Activated CD4-positive, alpha-beta T cell treated with anti-CD3 and anti-CD28 coated beads, Interleukin-10, Interleukin-2, amounts not matched to agents 100 ng/mL and 50 ng/mL, durations not matched to agents 16 hours and 8 hours (primary cell): ENCODE measurements at places on chromosomes 12 and 14.

- no peak for DNase-seq
Measured at GRCh38 chr12:114690267-114691135, 6.5 kb upstream of the TBX3 start.

- no peak for DNase-seq
Measured at GRCh38 chr14:101060171-101060601, 156.7 kb upstream of the RTL1 start.

DNA sequence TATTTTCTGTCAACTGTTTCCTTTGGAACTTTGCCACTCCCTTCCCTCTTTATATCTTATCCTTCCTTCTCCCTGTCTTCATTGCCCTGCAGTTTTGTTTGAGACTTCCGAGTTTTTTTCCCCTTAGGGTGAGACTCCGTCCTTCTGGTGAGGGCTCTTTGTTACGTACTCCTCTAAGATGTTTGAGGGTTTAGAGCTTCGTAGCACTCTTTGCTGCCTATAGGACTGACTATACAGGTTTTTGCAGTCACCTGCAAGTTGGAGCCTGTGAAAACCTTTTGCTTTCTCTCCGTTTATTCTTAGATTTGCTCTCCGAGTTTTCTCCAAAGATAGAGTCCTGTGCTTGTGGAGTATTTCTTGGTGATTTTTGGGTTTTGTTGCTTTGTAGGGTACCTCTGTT is 41.7 kb upstream of the MYRFL start:
- DNase-seq: no peak

GRCh38 chr12:12408265-12408690 is 51.4 kb downstream of the BORCS5 start:
- DNase-seq: peak; percentile 75

DNA sequence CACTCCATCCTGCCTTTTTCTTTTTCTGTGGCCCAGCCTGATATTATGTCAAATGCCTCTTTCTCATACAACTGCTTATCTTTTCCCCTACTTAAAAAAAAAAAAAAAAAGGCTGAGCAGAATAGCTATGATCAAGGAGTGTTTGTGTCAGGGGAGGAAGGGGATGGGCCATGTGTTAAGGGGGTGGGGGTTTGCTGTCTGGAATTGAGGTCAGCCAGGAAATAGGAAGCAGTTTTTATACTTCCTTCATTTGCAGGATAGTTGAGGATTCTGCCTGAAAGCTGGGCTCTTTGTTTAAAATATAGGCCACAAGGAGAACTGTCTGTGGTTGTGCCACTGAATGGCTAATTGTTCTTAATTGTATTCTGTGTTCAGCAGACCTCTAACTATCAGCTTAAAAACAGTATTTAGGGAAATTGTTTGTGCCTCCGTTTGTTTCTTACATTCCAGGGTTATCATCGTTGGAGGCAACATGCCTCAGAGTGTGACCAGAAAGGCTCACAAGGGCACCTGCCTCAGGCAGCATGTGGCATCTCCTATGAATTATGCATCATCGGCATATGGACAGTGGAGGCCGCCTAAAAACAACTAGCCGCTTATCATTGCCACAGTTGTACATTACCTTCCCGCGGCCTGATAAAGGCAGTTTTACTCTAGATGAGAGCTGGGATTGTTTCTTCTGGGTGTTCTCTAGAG is 96.0 kb downstream of the SRGAP1 start:
- DNase-seq: no peak

DNA sequence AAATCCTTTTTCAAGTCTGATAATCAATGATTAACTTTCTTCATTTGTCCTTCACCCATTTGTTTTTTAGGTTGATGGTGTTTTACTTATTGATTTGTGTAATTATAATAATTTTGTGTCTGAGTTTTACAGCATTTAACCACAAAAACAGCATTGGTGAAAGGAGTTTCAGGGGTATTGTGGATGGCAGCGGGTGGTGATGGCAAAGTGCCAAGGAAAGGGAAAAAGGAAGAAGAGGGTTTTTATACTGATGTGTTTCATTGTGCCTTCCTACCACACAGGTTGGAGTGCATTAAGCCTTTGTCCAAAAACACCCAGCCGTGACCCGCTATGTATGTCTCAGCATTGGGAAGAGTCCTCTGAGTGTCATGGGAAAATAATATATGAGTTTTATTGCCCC is 150.3 kb downstream of the DAD1 start:
- DNase-seq: no peak

DNA sequence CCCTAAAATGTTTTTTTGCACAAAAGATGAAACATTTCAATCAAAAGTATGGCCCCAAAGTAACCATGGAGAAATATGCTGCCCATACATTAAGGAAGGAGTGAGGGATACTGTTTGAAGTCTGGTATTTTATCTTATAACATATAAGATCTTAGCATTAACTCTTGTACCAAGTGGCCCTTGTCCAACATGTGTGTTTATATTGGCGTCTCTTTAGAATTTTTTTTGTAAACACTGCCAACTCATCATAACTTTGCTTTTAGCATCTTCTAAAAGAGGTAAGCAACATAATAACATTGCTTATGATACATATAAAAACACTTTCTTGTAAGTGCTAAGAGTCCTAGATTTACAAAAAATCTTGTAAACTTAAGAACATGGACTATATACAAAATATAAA is 419.7 kb downstream of the ADAMTS20 start:
- no peak for DNase-seq

DNA sequence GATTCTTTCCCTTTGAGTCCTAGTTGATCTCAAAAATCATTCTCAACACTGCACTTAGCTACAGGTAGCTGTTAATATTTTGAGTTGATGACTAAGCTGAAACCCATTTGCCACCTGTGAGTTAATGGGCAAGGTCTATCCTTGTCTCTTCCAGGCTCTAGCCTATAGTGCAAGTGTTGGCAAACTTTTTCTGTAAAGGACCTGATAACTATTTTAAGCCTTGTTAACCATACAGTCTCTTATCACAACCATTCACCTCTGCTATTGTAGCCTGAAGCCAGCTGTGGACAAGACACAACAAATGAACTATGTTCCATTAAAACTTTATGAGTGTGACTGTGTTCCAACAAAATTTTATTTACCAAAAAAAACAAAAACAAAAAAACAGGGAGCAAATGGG is 19.4 kb downstream of the RAP1B start:
- DNase-seq: no peak

DNA sequence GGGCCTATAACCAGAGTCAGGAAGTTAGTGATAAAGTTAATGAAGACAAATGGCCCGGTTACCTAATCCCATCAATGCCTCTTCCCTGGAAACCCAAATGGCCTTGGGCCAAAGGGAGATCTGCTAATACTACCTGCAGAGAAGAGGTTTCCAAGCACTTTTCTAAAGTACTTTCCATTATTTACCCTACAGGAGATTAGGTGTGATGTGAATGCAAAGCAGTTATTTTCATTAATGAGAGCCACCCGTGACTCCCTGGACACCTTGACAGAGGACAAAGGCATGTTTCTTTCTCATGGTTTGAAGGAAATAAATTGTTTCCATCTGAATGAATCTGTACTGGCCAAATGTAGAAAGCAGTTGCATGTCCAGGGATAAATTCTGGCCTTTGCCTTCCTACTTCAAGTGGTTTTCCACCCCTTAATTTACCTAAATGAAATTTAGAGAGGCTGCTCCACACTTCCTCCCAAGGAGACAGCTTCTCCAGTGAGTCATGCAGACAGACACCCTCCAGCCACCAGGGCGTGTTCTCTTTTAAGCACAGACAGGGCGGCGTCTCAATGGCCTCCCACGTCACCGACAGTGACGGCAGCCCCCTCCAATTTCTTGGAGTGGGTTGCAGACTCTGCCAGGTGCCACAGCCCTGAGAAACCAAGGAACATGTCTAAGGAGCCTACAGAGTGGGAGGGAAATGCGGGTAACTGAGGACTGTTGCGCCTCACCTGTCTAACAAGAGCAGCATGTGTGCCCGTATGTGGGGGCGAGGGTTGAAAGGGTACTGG is 43.9 kb upstream of the GNPNAT1 start:
- no peak for DNase-seq

GRCh38 chr14:104212206-104213095 is 74.1 kb downstream of the KIF26A start:
- DNase-seq: no peak

GRCh38 chr14:104293231-104293841 is 154.9 kb downstream of the KIF26A start:
- DNase-seq: no peak

- no peak for DNase-seq
Measured at GRCh38 chr14:53570411-53571387, 385.9 kb downstream of the BMP4 start.

DNA sequence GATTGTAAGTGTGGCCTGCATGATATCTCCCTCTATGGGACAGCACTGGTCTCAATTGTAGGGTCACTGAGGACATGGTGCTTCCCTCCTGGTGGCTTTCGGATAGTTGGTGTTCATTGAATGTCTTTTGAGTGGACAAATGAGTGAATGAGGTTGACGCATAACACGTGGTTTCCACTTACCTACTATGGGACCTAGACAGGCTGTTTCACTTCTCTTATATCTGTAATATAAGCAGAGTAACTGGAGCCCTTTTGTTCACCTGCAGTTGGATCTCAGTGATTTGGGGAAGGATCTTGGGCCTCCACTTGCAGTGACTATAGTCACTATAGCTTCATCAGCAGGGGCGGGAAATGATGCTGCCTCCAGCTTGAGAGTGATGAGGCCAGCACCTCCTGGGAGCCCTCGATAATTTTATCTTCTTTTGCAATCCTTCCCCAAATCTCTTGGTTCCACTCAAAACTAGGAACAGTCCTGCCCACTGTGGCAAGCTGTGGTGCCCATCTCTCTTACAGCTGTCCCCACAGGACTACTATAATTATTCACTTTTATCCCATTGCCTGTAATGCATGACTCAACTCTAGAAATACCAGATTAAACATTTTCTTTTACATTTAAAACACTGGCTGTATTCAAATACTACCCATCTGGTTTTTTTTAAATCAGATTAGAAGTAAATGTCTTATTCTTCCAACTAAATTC is 242.9 kb downstream of the CHST11 start:
- peak; percentile 78 for DNase-seq

DNA sequence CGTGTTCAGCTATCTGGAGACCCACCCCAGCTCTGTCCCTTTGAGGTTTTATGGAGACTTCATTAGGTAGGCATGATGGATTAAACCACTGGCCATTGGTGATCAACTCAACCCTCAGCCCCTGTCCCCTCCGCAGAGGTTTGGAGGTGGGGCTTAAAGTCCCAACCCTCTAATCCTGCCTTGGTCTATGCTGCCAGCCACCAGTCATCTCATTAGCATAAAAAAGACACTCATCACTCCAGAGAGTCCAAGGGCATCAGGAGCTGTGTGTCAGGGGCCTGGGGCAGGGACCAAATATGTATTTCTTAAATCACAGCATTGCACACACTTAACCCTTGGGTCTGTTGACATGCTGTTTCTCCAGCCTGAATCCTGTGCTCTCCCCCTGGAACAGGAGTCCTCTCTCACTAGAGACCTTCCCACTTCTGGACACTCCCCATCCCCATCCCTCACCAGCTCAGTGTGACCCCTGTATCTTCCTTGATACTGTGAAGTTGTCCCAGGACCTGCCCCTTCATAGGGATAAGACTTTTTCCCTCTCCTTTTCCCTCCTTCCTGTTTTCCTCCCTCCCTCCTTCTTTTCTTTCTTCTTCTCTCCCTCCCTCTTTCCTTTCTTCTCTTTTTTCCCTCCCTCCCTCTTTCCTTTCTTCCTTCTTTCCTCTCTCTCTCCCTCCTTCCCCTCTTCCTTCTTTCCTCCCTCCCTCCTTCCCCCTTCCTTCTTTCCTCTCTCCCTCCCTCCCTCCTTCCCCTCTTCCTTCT is 54.7 kb upstream of the CLMN start:
- DNase-seq: no peak

DNA sequence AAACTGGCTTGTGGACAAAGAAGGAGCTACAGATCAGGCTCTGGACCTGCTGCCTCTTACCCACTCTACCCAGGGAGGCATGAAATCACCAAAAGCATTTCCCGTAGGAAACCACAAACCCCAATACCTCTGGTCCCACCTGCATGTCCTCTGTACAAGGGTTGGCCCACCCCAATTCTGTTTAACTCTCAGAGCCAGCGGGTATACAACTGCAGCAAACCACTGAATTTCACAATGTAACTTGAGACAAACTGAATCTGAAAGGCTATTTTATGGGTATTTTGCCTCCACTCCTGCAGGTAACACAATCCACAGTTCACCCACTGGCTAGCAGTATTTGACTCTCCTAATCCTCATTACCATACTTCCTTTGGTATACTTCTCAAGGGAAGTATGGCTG is 16.5 kb downstream of the SIX1 start:
- DNase-seq: peak; percentile 49

DNA sequence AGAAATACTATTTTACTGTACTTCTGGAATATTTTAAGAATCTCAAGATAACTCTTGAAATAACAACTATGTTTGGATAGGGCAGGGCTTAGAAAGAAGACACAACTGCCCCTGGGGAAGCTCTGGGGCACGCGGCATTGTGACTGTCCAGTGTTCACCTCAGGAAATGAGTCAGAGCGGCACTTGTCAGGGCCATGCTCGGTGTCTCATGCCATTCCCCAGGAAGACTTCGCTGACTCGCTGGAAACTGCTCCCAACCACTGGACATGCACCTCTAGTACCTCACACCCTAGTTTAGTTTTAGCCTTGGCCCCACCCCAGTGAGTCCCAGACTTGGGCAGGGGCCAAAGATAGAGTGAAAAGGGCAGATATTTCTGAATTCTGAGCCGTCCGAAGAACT is 192.0 kb downstream of the TTC7B start:
- DNase-seq: no peak

DNA sequence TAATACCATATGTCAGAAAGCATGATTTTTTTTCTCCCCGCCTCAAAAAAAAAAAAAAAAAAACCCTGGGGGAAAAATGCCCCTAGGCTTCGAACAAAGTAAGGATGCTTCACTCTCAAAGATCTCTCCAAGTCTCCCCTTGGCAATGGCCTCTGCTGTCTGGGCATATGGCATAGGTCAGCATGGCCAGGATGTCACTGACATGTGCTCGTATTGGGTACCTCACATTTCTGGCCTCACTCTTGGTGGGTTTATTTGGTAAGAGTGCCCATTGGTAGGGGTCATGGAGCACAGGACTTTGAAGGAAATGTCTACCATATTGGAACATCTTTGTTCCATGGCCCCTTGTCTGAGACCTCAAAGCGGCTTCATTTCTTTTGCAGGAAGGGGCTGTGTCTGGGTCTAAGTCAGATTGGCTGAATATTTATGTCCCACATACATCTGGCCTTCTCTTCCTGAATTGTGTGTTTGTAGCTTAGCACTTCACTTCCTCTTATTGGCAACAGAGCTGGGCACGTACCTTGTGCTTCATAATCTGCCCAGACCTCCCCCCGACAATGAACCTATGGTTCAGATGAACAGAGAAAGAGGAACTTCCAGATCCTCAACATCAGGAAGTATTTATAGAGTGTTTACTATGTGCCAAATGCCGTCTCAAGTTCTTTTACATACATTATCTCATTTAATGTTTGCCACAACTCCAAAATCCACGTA is 36.3 kb upstream of the OAS1 start:
- DNase-seq: no peak

GRCh38 chr14:49999826-50000379 is 107.0 kb downstream of the ARF6 start:
- DNase-seq: peak; percentile 40

DNA sequence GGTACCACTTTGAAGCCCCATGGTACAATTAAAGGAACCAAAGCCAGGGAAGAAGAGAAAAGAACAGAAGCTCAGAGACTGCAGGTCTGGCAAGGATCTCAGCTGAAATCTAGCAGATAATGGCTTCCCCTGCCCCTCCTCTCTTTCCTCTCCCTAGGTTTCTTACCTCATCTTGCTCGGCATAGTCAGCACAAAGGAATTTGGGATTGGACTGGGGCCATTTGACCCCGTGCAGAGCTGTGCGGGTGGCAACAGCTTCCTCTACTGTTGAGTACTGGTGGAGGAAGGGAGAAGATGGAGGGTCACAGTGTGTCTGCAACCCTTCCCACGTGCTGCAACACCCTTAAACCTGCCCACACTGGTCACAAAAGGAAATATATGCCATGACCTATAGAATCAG is 4.7 kb upstream of the CDH24 start:
- no peak for DNase-seq
